ENCODE measurements at places on chromosomes 5 and 9.
A peak's percentile ranks its signal among the peaks of the same experiment; 100 is the strongest.

- DNase-seq = no peak
These were observed 446.2 kb downstream of the ELAVL2 start for GRCh38 chr9:23379842-23380241.

GRCh38 chr9:109906766-109907382 lies 126.9 kb downstream of the PALM2AKAP2 start:
- DNase-seq = no peak

DNA sequence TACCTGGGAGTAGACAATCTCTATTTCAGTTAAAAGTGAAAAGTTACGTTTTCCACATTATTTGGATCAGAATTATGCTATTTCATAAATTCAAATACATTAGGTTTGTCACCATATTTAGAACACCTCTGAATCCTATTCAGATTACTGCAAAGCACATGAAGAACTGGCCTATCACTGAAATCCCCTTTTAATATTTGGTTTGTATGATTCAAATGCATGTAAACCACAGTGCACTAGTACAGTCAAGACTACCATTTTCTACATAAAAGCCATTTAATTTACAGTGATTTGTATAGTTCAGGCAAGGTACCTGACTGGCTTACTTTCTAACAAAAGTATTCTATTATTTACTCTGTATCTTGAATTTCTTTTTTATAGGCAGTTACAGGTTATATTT lies 212.5 kb downstream of the MEF2C start:
- no peak for DNase-seq

DNA sequence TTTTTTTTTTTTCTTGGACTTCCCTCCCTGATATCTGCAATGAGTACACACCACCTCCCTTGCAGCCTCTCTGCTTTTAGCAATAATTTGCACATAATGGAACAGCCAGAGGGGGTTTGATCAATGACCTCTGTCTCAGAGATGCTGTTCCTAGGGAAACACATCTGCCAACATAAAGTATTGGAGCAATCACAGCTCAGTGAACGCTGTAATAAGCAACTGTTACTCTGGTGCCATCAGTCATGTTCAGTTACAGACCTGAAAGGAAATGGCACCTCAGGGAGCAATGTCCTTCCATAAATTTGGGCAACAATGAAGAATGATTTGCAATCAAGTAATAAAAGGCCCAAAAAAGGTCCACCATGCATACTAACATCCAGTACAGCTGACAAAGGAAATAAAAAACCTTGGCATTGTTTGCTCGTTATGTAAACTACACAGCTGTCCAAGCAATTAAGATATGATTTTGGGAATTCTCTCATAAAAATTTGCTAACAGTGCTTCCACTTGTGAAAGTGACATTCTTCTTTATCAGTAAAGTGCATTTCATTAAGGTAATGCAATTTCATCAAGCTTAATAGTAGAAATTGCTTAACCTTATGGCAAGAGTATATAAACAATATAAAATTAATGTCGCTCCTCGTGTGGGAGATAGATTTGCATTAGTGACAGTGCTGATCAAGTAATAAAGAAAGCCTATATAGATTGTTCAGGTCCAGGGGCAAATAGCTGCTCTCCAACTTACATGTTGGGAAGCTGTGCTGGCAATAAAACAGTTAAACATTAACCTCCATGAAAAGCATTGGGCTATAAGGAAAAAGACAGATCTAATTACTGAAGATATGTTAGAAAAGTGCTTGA lies 167.8 kb downstream of the RASEF start:
- DNase-seq = no peak

DNA sequence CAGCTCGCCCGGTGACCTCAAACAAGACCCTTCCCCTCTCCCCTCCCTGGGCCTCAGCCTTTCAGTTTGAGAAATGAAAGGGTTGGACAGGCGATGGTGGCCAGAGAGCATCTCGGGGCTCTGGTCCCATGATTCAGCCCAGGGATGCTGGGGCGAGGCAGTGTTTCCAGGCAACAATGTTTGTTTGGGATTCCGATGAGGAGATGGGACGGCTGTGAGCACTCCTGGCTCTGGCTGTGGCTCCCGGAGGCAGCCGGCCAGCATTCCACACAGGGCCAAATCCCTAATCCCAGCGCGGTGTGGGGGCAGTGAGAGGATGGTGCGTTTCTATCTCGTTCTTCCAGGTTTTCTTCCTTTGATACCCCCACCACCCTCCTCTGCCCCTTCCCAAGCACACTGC lies 66.0 kb downstream of the HMCN2 start:
- DNase-seq = no peak

DNA sequence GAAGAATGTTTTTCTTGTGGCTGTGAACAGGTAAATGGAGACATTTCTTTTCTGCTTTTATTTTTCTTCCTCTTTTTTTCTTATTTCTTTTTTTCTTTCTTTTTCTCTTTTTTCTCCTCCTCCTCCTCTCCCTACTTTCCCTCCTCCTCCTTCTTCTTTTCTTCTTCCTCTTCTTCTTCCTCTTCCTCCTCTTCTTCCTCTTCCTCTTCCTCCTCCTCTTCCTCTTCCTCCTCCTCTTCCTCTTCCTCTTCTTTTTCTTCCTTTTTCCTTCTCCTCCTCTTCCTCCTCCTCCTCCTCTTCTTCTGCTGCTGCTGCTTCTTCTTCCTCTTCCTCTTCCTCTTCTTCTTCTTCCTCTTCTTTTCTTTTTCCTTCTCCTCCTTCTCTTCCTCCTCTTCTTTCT lies 65.3 kb upstream of the NTRK2 start:
- no peak for DNase-seq

- no peak for DNase-seq
These were observed 49.1 kb downstream of the NDST1 start for GRCh38 chr5:150556859-150557508.

DNA sequence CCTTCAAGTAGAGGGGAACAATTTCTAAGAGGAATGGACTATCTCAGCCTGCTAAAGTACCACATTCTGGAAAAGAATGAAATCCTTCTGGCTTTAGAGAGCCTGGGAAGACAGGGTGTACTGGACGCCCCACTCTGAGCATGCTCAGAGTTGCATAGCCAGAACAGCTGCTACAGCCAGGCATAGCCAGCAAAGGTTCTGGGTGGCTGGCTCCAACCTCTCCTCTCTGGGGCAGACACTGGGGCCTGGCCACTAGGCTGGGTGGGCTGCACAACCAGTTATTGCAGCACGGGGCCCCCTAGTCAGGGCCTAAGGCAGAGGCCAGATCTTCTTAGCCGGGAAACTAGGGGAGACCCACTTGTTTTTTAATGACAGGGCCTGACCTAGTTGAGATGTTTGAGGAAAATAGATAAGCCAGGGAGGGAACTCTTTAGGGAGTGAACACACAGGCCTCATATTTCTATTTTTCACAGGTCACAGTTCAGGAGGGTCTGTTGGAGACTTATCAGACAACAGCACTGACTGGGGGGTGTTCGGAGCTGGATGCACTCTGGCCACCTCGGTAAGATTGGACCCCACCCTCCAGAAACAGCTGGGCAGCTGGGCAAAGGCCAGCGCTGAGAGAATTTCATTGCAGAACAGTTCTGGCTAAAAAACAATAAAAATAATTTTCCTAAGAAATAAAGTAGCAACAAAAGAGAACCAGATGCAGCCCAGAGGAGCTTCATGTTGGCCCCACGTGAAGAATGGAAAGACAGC lies 142.9 kb downstream of the LPAR1 start:
- DNase-seq = no peak

DNA sequence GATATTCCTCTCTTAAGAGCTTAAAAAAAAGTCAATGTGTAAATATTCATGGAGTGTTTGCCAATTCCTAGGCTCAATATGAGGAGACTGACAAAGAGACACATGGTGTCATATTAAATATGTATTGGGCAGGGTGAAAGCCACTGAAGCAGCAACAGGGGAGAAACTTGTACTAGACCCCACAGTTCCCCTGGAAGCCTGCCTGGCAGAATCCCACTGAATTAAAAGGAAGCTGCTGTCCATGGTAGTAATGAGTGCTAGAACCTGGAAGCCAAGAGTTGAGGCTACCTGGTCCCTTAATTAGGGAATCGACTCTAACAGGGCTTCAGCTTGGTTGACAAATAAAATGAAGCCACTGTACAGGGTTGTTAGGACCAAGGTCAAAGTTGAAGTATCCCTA lies 129.4 kb upstream of the GPR151 start:
- no peak for DNase-seq

GRCh38 chr9:9585920-9586319 lies 1026.9 kb downstream of the PTPRD start:
- DNase-seq = no peak

GRCh38 chr9:133103183-133103986 lies 17.7 kb downstream of the RALGDS start:
- DNase-seq = peak; percentile 81

DNA sequence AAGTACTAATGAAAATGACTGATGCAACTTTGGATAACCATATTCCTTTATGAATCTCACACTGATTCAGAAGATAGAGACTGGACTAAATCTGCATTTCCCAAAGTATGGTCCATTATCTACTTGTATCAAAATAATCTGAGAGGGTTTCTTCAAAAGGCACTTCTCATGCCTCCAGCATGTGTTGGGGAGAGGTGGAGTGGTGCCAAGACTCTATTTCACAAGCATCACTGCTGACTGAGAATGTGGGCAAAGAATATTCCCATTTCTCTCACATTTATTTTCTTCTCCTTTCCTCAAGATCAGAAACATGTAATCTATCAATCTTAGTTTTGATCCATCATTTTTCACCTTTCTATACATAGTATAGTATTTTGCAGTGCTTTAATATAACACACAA lies 135.4 kb downstream of the GABRB2 start:
- DNase-seq = no peak

GRCh38 chr5:173841710-173842109 lies 46.4 kb upstream of the CPEB4 start:
- DNase-seq = no peak

DNA sequence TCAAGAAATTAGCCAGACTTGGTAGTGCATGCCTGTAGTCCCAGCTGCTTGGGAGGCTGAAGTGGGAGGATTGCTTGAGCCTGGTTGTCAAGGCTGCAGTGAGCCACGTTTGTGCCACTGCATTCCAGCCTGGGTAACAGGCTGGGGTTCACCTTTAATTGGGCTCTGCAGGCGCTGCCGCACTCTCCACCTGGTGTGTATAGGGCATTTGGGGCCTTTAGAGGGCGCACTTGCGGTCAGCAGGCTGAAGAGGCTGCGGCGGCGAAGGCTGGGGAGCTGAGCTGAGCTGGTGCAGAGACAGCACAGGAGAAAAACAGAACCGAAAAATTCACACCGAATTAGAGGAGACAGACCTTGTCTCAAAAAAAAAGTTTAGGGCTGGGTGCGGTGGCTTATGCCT lies 31.2 kb downstream of the CDK7 start:
- DNase-seq = peak; percentile 80

- no peak for DNase-seq
These were observed 34.8 kb upstream of the EFNA5 start for GRCh38 chr5:107705402-107706014.

GRCh38 chr9:556199-556598 lies 285.3 kb upstream of the DMRT1 start:
- DNase-seq = no peak

DNA sequence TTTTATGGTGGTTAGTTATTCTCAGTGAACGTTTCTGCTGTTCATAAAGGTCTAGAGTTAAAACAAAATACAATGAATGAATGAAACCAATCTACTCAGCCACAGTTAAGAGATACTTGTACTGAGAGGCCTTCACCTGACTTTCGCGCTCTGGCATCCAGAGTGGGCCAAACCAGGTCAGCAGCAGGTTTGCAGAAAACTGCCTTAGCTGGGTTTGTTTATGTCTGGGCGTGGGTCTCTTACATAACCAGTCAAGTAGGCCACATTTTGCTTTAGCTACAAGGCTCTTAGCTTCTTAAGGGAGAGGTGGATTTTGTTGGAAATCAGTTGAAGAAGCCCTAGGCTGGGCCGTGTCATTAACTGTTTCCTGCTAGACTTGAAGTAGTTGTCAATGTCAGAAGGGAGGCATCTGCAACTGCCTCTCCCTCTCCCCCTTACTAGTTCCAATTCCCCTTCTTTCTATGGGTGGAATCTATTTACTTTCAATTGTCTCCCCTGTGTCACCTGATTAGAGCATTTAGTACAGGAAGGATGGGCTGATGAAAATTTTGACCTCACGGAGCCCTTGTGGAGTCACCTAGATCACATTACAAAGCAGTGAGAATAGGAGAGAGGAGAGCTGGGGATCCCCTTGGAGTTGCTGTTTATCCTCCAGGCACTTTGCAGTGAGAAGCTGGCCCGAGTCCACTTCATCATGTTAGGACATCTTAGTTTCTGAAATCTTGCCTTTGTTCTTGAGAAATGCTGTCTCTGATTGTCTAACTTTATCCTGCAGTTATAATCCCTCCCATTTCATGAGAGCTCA lies 200.5 kb downstream of the ARHGEF28 start:
- DNase-seq = no peak

DNA sequence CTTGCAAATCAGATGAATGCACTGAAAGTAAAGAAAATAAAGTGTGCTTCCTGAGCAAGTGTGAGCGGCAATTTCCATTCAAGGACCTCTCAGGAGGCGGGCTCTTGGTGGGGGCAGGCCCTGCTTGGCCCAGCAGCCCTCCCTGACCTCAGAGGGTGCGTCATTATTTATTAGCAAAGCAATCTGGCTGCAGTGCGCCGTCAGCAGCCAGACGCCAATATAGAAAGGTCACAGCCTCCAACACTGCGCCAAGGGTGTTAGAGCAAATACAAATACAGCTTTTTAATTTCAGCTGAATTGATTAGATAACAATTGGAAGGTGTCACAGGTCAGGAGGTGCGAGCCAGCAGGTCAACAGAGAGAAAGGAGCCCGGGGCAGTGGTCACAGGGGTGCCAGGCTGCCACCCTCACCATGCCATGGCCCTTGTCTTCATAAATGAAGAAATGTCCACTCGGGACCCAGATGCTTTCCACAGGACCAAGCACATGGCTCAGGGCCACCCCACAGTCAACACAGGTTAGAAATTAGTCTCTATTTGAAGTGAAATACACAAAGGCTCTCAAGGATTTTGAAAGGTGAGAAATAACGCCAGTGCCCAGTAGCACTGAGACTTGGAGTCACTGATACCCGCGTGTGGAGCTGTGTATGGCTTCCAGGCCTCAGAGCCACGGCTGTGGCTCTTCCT lies 309.8 kb downstream of the IRX2 start:
- DNase-seq = peak; percentile 22

DNA sequence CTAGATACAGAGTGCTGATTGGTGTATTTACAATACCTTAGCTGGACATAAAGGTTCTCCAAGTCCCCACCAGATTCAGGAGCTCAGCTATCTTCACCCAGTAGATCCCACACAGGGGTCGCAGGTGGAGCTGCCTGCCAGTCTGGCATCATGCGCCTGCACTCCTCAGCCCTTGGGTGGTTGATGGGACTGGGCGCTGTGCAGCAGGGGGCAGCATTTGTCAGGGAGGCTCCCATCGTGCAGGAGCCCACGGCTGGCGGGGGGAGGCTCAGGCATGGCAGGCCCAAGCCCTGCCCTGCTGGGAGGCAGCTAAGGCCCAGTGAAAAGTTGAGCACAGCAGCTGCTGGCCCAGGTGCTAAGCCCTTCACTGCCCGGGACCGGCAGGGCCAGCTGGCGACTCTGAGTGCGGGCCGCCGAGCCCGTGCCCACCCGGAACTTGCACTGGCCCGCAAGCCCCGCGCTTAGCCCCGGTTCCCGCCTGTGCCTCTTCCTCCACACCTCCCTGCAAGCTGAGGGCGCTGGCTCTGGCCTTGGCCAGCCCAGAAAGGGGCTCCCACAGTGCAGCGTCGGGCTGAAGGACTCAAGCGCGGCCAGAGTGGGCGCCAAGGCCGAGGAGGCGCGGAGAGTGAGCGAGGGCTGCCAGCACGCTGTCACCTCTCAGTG lies 314.1 kb upstream of the ATP10B start:
- DNase-seq = no peak

Measured in ecto neural progenitor cell (in vitro differentiated cells).